ENCODE measurements at places on chromosomes 7 and 10. TPM values are rescaled to one million over a fixed set of nuclear protein-coding genes. Genes with fewer than 3 reads are reported as not detected.

The ZNF282 gene
- 38.0 TPM for total RNA-seq

DNA sequence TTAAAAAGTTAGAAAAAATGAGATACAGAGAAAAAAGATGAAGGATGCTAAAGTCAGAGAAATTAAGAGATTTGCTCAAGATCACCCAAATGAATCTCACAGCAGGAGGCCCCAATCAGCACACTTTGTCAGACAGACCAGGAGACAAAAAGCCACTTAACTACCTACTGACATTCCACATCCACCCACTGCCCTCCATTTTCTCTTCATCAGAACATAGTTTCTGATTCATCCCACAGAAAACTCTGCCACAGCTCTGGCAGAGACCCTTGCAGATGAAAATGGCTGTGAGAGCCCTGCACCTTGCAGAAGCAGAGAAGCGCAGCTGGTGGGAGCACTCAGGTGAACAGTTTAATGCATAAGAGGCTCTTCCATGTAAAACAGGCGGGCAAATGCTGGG is 26.6 kb downstream of the DGKI start:
- DNase-seq, result no peak

The SH3PXD2A gene
- 116 TPM for total RNA-seq

GRCh38 chr10:51663086-51663485 is 36.3 kb downstream of the CSTF2T start:
- no peak for DNase-seq

GRCh38 chr10:53839440-53840039 is 961.5 kb downstream of the PCDH15 start:
- peak; percentile 8 for DNase-seq

GRCh38 chr10:48242171-48242904 is 32.2 kb downstream of the FRMPD2 start:
- no peak for DNase-seq

DNA sequence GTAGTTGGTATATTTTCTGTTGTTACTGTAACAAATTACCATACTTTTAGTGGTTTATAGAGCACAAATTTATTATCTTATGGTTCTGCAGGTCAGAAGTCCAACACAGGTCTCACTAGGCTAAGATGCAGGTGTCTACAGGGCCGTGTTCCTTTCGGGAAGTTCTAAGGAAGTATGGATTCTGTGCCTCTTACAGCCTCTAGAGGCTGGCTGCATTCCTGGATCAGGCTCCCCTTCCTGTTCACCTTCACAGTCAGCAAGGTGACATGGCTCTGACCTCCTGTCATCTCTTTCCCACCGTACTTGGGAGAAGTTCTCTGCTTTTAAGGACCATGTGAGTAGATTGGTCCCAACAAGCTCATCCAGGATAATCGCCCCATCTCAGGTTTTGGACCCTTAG is 37.3 kb downstream of the BMPR1A start:
- DNase-seq, result no peak

- DNase-seq, result no peak
These were observed 127.4 kb downstream of the ZFAND4 start for GRCh38 chr10:45545150-45545549.

GRCh38 chr10:129655007-129655678 is 188.1 kb downstream of the MGMT start:
- no peak for DNase-seq

DNA sequence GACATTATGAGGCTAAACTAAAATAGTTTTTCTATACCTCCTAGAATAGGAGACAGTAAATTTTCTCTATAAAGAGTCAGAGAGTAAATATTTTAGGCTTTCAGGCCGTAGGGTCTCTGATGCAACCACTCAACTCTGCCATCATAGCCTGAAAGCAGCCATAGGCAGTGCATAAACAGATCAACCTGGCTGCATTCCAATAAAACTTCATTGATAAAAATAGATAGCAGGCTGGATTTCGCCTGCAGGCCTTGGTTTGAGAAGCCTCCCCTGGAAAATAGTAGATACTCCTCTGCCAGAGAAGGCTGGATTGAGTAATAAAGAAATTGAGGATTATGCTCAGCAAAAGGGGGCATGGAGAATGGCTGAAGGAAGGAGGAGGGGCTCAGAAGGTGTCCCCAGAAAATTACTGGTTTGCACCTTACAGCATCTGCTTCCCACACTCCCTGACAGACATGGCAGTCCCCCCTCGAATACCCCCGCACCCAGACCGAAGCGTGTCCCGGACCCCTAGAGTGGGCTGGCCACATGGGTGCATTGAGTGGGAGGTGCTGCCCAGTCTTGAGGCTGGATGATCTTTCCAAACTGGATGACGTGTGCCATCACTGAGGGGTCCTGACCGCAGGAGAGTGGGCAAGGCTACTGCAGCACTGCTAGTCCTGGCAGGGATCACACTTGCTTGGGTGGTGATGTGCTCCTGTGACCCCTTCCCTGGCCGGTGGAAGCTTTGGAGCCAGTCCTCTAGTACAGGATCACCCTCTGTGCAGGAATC is 126.6 kb downstream of the PTPN20 start:
- DNase-seq, result no peak

The LRMDA gene
- total RNA-seq, result 0.67 TPM

GRCh38 chr7:152574892-152575548 is 100.9 kb downstream of the XRCC2 start:
- peak; percentile 40 for DNase-seq

DNA sequence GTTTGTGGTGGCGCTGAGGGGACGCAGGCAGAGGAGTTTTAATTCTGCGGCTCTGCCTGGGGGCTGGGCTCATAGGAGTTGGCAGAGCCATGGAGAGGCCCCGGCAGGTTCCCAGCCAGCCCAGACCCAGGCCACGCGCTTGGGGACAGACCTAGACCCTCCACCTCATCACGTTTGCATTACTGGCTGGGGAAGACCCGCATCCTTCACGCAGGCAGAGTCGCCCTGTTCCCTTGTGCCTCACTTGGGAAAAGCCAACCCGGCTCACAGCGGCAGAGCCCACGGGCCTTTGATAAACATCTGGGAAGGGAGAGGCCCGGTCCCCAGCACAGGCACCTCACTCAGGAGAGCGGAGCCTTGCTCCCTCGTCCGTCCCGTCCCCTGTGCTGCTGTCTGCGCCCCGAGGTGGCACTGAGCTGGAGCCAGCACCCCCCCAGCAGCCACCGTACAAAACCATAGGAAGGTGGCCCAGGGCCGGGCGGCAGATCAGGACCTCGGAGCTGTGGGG is 112.8 kb downstream of the CYTH3 start:
- DNase-seq, result no peak

The LRRD1 gene
- total RNA-seq, result under 0.01 TPM

The ANKRD30A gene
- not detected for total RNA-seq

- no peak for DNase-seq
These were observed 14.1 kb upstream of the CSGALNACT2 start for GRCh38 chr10:43124094-43124521.

DNA sequence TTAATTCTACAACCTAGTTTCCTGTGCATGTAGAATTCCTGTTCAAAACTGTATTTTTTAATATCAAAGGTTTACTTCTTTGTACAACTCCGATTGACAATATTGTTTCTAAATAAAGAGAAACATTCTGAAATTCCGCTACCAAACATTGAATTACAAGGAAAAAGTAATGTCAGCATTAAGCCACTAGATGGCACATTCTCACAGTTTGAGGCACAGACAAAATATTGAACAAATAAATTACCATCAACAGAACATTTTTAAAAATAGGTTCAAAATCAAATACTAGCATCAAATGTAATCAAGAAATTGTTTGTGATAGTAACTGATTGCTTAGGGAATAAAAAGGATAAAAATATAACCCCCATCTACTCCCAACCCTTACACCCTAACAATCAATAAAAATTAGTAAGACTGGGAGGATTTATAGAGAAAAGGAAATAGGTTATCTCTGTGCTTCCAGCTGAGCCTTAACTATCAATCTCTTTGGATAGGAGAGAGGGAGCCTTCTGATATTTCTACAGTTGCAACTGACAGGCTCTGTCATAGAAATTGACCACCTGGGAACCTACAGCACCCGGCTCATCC is 86.6 kb upstream of the C7orf33 start:
- DNase-seq, result peak; percentile 15

- no peak for DNase-seq
These were observed 10.8 kb downstream of the ATP6V0E2 start for GRCh38 chr7:149884541-149884940.

The SGCE gene
- 74.7 TPM for total RNA-seq

All from mammary epithelial cell (primary cell).